ENCODE measurements at places on chromosomes 1 and 21.

- DNase-seq = no peak
Measured at GRCh38 chr1:66511118-66511517, 22.8 kb upstream of the SGIP1 start.

GRCh38 chr1:243421784-243422183 lies 165.9 kb downstream of the SDCCAG8 start:
- peak; percentile 42 for DNase-seq

GRCh38 chr1:157697781-157698569 lies 2.6 kb downstream of the FCRL3 start:
- no peak for DNase-seq

DNA sequence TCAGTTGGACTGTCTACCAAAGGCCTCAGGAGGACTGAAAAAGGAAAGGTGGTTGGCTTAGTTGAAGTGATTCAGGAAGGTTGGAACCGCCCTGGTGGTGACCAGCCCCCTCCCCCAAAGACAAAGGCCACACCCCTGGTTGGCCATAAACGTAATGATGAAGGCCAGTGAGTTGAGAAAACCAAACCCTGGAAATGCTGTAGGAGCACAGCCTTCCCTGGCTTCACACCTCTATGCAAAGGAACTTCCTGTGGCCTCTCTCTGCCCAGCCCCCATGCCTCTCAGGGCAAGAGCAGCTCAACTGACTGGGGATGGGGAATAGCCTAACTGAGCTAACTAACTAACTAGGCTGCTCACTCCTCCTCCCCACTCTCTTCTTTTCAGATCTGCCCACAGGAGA lies 90.4 kb downstream of the NPHP4 start:
- DNase-seq = no peak

- DNase-seq = no peak
Measured at GRCh38 chr1:230708631-230709580, 5.0 kb downstream of the AGT start.

GRCh38 chr1:207077470-207078377 lies 10.9 kb upstream of the C4BPB start:
- peak; percentile 80 for DNase-seq

DNA sequence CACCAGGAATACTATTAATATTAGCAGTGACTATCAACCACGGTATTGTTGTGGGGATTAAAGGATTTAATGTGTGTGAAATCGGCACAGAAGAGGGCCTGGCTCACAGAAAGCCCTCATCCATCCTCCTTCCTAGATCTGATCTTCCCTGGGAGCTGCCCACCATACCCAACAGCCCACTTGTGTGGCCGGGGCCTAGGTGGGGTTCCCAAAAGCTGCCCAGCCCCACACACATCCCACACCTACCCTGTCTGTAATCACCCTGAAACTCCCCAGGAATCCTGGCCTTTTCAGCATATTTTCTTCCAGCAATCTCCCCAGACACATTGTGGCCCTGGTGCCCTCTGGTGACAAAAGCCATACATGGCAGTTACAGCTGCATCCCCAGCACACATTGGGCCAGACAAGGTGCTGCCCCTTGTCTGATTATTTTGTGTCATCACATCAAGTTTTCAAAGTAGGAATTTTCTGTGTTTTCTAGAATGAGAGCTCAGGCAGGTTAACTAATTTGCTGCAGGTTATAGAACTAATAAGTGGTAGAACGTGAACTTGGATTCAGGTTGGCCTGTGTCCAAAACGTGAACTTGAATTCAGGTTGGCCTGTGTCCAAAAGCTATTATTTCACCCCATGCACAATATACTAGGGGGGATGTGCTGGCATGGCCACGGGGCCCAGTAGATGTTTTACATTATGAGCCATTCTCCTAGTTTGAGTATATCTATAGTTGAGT lies 5.3 kb upstream of the SLC6A9 start:
- DNase-seq = peak; percentile 58
